ENCODE measurements at places on chromosomes 6 and 20. TPM values are rescaled to one million over a fixed set of nuclear protein-coding genes. Genes with fewer than 3 reads are reported as not detected.

Gene NTSR1
- total RNA-seq = not detected

GRCh38 chr6:110996691-110997090 lies 14.9 kb downstream of the RPF2 start:
- no peak for DNase-seq

- DNase-seq = no peak
Measured at GRCh38 chr6:134405386-134406087, 87.6 kb upstream of the SGK1 start.

DNA sequence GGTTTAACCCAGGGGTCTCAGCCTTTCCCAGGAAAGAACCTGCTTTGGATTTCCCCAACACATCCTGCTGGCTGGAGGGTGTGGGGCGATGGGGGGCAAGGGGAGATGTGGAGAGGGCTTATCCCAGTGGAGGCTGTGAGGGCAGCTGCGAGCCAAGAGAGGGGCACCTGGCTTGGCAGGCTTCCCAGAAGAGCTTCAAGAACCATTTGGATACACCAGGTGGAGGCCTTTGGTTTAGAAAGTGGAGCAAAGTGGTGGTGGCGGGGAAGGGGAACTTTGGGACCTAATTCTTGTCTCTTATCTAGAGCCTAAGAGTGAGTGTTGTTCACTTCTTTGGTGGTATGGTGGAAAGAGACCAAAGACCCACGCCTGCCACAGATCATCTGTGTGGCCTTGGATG lies 12.4 kb downstream of the CD40 start:
- DNase-seq = no peak

Gene UBR2
- total RNA-seq = 24.5 TPM

Gene STMND1
- total RNA-seq = not detected

- no peak for DNase-seq
Measured at GRCh38 chr6:122833021-122833491, 44.0 kb downstream of the SMPDL3A start.

Gene SRMS
- total RNA-seq = not detected

GRCh38 chr20:36454698-36455427 lies 86.5 kb upstream of the MYL9 start:
- DNase-seq = no peak

- no peak for DNase-seq
Measured at GRCh38 chr20:43993560-43993959, 78.9 kb downstream of the TOX2 start.

Gene SDC4
- total RNA-seq = 21.1 TPM
